ENCODE measurements at places on chromosomes 2 and 18. TPM values are rescaled to one million over a fixed set of nuclear protein-coding genes. Genes with fewer than 3 reads are reported as not detected.

TNFRSF11A gene
- 3.4 TPM for polyA plus RNA-seq

GKN2 gene
- not detected for polyA plus RNA-seq

SPP2 gene
- not detected for polyA plus RNA-seq

C2orf92 gene
- 2.0 TPM for polyA plus RNA-seq

BOLL gene
- polyA plus RNA-seq, result 1.8 TPM

LONRF2 gene
- 7.2 TPM for polyA plus RNA-seq

C2orf66 gene
- not detected for polyA plus RNA-seq

PSTPIP2 gene
- 1.6 TPM for polyA plus RNA-seq

EVA1A gene
- polyA plus RNA-seq, result 1.7 TPM

PMAIP1 gene
- polyA plus RNA-seq, result not detected

SERPINB11 gene
- not detected for polyA plus RNA-seq

RELCH gene
- polyA plus RNA-seq, result 17.4 TPM

DIPK1C gene
- polyA plus RNA-seq, result 0.60 TPM

All from Purkinje cell (primary cell).